Right atrium auricular region (tissue), 2 donors: ENCODE measurements at places on chromosomes 3 and 15. TPM values are rescaled to one million over a fixed set of nuclear protein-coding genes. Genes with fewer than 3 reads are reported as not detected.

MYZAP gene
- total RNA-seq, result 491 TPM

CCR1 gene
- 8.9 TPM for total RNA-seq

CNTN3 gene
- total RNA-seq, result 3.5 TPM

CACNA2D2 gene
- 6.2 TPM for total RNA-seq

RAD51 gene
- 0.30 TPM for total RNA-seq

PPCDC gene
- total RNA-seq, result 11.5 TPM

CPN2 gene
- total RNA-seq, result not detected

PROS1 gene
- 94.0 TPM for total RNA-seq

RFTN1 gene
- total RNA-seq, result 15.9 TPM

GHRL gene
- not detected for total RNA-seq

NPAP1 gene
- not detected for total RNA-seq

CLEC3B gene
- 138 TPM for total RNA-seq

ATP8B4 gene
- total RNA-seq, result 2.0 TPM

RFT1 gene
- 6.8 TPM for total RNA-seq

KNL1 gene
- total RNA-seq, result 4.6 TPM

RTP1 gene
- total RNA-seq, result not detected

OR5K2 gene
- not detected for total RNA-seq

ARHGEF26 gene
- total RNA-seq, result 8.1 TPM

IL5RA gene
- 0.51 TPM for total RNA-seq

CHRNB4 gene
- total RNA-seq, result not detected

CCNB2 gene
- not detected for total RNA-seq

TTLL13 gene
- total RNA-seq, result not detected
